Stimulated activated CD8-positive, alpha-beta memory T cell treated with anti-CD3 and anti-CD28 coated beads, Interleukin-4, amount 100 ng/mL, for 24 hours (primary cell): ENCODE measurements at places on chromosomes 3 and 15.

DNA sequence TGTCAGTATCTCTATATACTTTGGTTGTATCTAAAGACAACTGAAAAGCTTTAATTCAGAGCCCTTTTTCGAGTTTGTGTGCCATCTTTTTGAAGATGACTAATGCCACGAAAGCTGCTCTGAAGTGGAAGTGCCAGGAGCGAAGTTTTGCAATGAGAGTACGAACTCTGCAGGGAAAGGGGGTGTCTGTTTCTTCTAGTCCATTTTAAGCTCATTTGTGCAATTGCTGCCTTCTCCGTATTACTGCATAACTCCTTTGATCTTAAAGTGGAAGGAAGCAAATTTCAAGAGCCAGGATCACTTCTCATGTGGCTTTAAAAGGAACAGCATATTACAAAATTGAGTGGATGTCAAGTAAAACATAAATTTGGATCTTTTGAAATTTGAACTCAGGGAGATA lies 245.3 kb downstream of the FEZF2 start:
- DNase-seq, result no peak

GRCh38 chr3:32797776-32798175 lies 20.0 kb upstream of the TRIM71 start:
- DNase-seq, result no peak

DNA sequence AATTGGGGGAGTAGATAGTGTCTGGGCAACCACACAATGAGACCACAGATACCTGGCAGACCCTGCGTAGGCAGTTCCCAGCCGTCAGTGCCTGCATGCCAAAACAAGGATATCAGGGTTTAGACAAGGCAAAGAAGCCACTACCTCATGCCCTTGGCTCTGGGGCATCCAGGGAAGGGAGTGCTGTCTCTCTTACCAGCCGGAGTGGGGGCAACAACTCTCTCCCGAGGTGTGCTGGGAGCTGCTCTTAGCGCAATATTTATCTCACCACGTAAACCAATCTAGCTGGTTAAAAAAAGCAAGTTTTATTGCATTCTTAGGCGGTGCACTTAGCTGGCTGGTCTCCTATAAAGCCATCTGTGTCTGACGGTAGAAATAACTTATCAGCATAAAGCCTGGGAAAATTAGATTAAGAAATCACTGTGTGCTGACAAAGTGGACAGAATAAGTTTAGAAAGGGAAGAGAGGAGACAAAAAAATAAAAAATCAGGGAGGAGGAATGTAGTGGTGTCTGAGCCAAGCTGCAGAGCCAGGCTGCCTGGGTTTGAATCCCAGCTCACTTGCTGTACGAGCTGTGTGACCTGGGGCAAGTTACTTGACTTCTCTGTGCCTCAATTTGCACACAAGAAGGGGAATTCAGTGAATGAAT lies 273.2 kb downstream of the PDZRN3 start:
- no peak for DNase-seq

GRCh38 chr3:145557405-145557804 lies 603.6 kb downstream of the PLOD2 start:
- DNase-seq, result no peak

DNA sequence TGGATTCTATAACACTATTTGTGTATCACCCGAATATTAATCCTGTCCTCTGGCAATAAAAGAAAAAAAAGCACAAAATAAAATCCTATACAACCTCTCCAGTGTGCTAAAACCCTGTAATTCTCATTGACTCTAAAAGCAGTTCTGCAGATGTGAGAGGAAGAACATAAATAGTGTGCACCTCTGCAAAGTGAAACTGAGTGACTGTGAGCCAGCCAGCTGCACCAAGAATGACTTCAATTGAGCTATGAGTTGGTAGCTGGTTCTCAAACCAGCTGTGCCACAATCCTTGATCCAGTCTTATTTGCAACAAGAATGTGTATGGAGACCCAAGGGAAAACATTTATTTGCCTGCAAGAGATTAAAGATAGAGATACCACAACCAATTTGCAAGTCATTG lies 31.2 kb upstream of the COL8A1 start:
- DNase-seq, result no peak

DNA sequence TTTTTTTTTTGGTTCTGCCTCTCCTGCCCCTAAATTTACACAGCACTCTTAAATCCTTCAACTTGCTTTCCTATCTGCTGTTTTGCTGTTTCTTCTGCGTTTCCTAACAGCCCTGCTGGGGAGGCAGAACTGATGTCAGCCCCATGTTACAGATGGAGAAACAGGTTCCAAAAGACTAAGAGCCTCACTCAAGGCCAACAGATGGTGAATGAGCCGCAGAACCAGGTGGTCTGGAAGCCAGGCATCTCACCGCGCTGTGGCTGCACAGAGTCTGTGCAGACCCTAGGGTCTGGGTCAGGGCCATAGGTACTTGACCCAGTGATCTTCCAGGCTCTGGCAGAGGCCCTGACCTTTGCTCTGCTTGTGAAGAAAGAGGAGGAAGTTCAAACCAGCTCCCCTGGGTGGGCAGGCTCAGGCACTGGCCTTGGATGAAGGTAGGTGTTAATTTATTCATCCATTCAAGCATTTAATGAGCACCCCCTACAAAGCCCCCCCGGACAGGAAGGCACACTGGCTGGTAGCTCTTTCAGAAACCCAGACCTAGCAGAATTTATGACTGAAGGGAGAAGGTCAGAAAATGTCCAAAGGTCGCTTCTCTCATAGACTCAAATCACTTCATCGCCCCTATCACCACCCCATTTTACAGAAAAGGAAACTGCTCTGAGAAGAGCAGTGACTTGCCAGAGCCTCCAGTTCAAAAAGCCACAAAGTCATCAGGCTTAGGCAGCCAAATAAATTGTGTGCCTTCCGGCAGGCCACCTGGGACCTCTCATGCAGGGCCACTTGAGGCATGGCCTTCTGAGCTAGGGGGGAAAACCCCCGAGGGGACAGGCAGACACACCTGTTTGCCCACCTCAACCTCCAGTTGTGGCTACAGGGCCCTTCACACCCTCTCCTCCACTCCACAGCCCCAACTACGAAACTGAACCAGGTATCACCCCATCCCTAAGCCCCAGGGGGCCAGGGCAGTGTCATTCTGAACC lies 2.7 kb downstream of the CHDH start:
- DNase-seq, result no peak
